Urothelium cell line (cell line): ENCODE measurements at places on chromosomes 13 and 19.

DNA sequence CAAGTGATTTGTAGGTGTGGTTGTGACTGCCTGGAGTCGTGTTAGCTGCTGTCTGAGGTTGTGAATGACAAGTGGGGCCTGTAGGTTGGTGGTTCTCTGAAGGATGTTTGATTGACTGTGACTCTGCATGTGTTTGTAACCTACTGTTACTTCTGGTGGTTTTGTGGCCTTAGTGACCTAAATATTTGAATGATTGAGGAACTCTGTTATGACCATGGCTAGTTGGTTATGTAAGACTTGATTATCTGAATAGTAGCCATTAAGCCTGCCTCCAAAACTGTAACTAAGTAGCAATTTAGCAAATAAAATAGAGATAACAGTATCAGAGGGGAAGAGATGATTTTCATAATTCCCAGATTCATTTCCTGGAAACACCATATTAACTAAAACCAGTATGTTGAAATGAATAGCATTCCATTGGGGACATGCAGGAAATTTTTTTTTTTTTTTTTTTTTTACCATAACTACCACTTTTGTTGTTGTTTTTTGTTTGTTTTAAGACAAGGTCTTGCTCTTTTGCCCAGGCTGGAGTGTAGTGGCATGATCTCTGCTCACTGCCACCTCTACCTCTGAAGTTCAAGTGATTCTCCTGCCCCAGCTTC is 865 bp downstream of the ZNF382 start:
- DNase-seq: no peak

DNA sequence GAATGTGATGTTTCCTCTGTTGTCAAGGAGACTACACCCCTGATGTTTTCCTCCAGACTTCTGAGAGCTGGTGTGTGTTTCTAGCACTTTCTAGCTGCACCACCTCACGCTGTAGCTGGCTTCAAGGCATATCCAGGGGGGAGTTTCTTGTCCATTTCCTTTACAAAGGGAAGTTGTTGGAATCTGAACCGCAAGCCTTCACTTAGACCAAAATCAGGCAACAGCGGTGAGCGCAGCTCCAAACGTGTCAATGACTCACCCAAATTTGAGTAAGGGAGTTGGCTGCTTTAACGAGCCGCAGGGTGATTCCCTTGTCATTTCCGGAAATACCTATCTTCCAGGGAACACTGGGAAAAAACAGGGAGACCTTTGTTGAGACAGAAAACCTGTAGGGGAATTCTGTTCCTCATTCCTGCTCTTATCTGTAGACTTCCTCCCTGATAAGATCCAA is 2.5 kb downstream of the LDLR start:
- DNase-seq: peak; percentile 50

- DNase-seq: no peak
Measured at GRCh38 chr13:99250982-99251825, 7.0 kb downstream of the GPR18 start.

GRCh38 chr19:757811-758668 is 7.1 kb downstream of the MISP start:
- no peak for DNase-seq

GRCh38 chr19:40398417-40399131 is 8.6 kb upstream of the HIPK4 start:
- no peak for DNase-seq

- no peak for DNase-seq
Measured at GRCh38 chr13:94946039-94946438, 233.7 kb upstream of the SOX21 start.

DNA sequence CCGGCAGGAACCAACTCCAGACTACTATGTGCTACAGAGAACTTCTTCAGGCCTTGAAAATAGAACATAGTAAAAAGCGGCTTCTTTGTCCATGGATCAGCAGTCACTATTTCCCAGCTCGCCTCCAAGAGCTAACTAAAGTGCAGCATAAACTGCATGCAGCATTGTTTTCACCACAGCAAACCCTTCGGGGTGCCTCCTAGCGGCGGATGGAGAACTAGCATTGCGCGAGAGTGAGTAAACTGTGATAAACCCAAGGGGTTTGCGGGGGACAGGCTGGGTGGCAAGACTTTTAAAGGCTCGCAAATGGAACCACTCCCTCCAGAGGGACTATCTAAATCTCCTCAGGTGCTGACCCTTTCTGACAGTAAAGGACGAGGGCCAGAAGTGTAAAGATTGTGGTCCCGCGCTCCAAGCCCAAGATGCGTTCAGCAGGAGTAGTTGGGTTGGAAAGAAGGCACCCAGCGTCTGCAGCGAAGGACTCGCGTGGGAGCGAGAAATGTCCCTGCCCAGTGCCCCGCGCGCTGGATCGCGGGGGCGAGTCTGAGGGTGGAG is 21.5 kb upstream of the SGCG start:
- peak; percentile 55 for DNase-seq

GRCh38 chr13:54742984-54743383 is 1714.4 kb downstream of the OLFM4 start:
- no peak for DNase-seq

DNA sequence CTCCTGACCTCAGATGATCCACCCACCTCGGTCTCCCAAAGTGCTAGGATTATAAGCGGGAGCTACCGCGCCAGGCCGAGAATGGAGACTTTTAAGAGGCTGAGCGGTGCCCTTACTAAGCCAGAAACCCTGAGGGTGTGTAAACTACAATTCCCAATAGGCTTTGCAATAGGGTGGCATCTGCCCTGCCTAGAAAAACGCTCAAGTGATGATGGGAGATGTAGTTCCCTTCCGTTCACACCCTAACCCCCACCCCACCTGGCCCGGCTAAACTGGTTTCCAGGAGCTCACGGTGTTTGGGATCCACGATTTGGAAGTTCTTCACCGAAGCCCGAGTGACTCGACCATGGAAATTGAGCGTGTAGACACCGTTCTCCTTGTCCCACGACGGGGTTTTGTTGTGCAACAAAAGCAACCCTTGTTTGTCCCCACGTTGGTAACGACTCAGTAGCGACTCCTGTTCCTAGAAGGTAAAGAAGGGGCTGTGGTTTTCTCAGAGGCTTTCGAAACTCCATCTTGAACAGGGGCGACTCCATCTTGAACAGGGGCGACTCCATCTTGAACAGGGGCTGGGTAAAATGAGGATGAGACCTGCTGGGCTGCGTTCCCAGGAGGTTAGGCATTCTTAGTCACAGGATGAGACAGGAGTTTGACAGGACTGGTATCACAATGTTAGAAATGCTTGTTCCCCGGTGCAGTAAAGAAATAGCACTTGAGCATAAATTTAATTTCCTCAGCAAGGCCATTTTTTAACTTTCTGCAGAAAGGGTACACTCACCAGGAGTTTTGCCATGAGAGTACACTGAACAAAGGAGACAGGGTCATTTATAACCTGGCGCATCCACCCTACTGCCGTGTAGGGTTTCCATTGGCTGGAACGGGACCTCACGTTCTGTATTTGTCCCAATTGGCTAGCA is 9.8 kb downstream of the PPP1R15A start:
- DNase-seq: no peak

DNA sequence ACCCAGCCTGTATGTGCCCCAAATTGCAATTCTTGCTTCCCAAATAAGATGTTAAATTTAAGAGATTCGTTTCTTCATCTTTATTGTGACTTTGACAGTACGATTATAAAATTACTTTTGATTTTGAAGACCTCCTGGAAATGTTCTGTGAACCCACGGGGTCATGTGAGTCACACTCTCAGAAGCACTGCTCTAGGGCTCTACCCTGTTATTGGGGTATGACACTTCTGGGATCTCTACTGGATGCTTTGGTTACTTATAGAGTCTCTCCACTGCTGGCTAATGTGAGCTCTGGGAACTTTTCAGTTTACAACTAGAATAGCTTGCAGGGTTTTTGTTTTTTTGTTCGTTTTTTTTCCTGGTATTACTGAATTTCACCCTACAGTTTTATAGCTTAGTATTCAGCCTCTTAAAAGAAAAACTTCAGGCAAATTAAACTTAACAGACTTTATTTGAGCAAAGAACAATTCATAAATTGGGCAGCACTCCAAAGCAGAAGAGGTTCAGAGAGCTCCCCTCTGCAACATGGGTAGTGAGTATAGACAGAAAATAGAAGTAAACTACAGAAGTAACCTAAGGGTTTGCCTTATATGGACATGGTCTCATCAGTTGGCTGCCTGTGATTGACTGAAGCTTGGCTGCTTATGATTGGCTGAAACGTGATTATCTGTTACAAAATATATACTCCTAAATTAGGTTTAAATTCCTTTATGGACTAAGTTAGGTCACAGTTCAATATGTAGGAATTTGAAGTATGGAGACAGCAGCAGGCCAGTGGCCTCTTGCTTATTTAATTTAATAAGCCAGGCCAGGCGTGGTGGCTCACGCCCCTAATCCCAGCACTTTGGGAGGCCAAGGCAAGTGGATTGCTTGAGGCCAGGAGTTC is 28.5 kb upstream of the PSPC1 start:
- no peak for DNase-seq

DNA sequence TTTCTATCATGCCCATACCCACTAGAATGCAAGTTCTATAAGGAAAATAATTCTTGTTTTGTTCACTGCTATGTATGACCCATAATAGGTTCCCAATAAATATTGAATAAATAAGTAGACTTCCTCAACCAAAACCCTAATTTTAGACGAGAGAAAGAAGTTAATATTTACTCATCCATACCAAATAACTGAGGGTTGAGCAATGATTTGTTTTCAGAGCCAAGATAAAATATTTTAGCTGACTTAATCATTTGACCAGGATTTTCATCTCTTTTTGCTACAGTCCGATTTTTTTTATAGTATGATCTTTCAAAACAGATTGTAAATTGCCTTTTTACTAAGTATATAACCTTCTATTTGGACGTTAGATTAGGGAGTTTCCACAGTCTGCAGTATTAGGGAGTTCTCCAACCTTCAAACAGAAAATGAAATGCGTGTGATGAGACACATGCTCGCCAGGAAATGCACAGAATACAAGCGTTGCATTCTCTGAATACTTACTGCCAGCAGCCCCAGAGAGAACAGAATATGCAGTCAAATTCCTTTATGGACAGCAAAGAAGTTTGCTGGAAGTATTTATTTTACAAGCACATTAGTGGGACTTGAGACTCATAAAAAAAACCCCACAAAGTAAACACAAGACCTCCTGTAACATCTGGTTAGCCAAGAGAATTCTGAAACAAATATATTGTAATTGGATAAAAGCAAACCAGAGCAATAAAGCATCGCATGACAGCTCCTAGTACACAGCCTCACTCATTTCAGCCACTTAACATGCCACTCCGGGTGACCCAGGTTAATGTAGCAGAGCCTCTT is 230.0 kb downstream of the MYO16 start:
- DNase-seq: peak; percentile 22

DNA sequence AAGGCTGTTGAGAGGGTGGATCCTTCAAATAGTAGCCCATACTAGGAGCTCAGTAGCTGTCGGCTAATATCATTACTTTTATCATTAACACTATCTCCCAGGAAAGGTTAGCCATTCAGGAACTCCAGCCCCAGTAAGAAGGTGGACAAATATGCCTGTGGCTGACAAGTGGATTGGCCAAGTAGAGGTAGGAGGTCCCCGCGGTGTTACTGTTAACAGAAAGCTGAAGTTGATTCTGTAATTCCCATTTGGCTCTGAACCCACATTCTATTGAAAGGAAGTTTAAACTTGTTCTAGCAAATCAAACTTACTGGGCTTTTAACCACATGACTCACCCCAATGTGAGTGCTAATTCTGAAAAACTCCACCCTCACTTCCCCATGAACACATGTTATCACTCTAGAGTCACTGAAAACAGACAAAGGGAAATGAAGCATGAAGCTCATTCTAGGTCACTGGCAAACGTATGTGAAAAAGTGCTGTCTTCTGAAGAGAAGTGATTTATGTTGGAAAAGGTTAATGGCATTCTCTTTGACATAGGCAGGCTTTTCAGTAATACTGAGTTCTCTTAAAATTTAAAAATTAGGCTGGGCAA is 273.5 kb downstream of the FGF14 start:
- no peak for DNase-seq

GRCh38 chr19:19071897-19072296 is 8.1 kb downstream of the SLC25A42 start:
- DNase-seq: no peak

DNA sequence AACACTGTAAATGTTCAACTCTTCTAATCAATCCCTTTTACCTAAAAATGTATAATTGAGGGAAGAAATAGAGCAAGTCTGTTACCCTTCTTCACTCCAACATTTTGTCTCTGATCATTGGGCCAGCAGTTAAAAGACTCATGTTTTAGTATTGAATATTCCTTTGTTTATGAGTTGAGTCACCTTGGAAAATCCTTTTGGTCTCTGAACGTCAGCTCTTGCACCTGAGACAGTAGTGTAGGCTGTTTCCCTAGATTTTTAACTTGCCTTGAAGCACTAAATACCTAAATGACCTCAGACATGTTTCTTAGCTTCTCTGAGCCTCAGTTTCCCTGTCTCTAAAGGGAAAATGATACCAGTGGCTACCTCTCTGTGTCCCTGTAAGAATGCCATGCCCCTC is 184.2 kb downstream of the RFC3 start:
- DNase-seq: no peak

GRCh38 chr13:114142640-114143490 is 10.4 kb upstream of the RASA3 start:
- no peak for DNase-seq

DNA sequence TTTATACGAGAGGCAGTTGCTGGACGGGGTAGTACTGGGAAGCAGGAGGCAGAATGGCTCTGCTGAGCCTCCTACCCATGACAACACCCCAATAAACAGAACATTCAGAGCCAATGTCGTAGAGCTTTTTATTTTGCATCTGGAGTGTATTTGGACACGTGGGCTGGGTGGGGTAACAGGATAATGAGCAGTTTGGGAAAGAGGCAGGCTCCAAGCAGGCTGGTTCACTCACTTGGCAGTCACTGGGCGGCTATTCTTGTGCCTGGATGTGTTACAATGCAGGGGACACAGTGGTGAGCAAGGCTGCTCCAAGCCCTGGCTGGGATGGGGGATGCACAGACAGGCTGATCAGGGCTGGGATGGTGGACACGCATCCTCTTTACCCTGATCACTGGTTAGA is 9.5 kb downstream of the ACTMAP start:
- no peak for DNase-seq

DNA sequence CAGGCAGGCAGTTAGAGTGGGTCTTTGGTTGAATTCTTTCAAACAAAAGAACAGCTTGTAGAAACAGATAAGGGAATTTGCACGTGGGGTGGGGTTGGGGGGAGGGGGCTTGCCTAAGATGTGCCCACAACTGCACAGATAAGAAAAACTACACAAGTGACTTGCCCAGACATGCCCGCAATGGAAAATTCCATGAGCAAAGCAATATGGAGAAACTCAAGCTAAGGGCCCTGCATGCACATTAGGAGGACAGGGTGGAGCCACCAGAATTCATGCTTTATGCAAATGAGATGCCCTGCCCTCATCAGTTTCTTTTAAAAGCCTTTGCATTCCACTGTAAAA is 755.6 kb upstream of the MIR17HG start:
- no peak for DNase-seq

GRCh38 chr19:32603961-32604360 is 23.0 kb downstream of the PDCD5 start:
- DNase-seq: no peak

GRCh38 chr13:42752731-42753130 is 28.7 kb upstream of the FAM216B start:
- DNase-seq: no peak
